ENCODE measurements at places on chromosomes 7 and 10.

DNA sequence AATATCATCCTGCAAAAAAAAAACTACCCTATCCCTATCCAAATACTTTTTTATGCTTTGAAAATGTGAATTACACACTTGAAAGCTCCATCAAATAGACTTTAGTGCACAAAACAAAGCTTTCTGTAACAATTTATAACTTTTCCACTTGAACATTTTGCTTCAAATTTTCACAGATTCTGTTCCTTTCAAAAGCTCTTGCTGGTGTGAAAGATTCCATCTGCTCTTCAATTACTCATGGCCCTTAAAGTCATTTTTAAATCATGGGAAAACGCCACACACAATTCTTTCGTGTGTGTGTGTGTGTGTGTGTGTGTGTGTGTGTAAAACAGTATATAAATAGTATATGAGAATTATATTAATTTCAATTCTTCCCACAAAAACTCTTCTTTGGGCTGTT lies 167.5 kb downstream of the PRPF18 start:
- DNase-seq, result no peak

- DNase-seq, result no peak
These were observed 239.0 kb upstream of the PODXL start for GRCh38 chr7:131795400-131795799.

GRCh38 chr7:133355325-133355708 lies 102.4 kb downstream of the EXOC4 start:
- no peak for DNase-seq

DNA sequence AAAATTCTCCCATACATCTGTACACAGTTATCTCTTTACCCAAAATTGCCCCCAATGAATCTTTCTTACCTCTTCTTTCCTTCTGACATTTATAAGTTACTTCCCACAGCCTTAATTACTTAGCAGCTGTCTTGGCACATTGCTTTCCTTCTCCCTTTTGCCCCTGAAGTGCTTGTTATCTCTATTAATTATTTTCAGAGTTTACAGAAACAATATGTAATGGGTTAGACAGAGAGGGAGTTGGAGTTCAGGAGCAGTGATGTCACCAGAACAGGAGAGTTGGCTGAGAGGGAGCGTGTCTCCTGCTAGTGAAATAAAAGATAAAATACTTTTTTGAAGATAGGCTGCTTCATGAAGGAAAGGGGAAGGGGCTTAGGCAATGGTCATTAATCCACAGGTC lies 57.4 kb downstream of the ITGB8 start:
- no peak for DNase-seq

- DNase-seq, result no peak
These were observed 47.2 kb upstream of the SFTPD start for GRCh38 chr10:79995979-79996634.

GRCh38 chr10:1938317-1938716 lies 201.0 kb upstream of the ADARB2 start:
- DNase-seq, result peak; percentile 45

DNA sequence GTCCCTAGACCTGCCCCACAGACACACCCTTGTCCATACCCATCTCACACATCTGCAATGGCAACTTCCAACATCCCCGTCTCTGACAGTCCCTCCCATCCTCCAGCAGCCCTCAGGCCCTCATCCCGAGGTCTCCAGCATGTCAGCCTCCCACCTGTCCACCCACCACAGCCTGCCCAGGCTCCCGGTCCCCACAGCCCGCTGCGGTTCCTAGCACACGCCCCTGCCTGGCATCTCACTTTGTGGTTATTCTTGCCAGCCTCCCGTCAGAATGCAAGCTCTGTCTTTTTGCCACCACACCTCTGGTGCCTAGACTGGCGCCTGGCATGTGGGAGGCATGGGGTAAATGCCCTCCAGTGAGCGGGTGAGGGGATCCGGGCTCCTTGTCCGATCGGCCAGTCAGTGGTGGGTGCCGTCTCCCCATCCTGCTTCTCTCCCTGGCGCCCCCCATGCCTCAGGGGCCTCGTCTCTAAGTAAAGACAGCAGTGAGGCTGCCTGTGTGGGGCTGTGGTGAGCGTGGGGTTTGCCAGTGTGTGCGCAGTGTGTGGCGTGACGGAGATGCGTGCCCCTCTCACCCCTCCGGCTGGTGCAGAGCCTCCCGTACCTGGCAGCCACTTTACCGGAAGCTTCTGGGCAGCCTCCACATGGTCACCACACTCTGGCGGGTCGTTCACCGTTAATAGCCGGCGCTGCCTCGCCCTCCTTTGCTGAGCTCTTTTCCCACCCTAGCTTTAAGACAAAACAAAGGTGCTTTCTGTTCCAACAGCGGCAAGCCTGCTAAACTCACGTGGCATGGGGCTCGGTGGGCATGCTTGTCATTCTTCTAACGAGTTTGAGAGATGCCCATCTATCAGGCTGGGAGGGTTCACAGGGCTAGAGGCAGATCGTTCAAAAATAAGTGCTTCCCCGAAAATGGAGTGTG lies 28.5 kb upstream of the TTYH3 start:
- no peak for DNase-seq

GRCh38 chr10:62527019-62527827 lies 153.1 kb downstream of the ZNF365 start:
- peak; percentile 19 for DNase-seq
